Left ventricle myocardium inferior (tissue), 1 donor: ENCODE measurements at places on chromosomes 12 and 14.

GRCh38 chr14:69652942-69653684 lies 41.7 kb downstream of the SUSD6 start:
- no peak for DNase-seq

DNA sequence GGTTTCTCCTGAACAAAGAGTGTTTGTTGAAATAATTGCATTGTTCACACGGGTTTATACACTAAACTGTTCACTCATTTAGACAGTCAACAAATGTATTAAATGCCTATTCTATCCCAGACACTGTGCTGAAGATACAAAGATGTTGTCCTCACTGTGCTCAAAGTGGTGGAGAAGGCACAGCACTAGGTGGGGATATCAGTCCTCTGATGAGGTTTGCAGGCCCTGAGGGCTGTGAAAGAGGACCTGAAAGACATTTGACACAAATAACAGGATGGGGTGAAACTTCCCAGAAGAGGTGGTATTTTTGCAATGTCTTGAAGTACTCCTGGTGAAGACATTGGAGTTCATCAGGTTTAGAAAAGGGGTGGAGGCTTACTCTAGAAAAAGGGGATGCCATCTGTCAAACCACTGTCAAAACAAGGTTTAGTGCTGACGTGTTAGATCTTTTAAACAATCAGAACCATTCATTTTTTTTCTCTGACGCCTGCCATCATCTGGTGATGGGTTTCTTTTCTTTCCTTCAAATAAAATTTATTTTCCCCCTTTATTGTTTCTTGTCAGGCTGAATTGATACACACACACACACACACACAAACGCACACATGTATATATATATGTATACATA lies 69.5 kb downstream of the ACSS3 start:
- DNase-seq = no peak

GRCh38 chr12:65881965-65882413 lies 57.7 kb downstream of the HMGA2 start:
- peak; percentile 83 for DNase-seq

GRCh38 chr14:103516426-103517173 lies 6.0 kb downstream of the CKB start:
- peak; percentile 7 for DNase-seq

GRCh38 chr12:104555648-104556047 lies 98.9 kb downstream of the CHST11 start:
- DNase-seq = no peak

DNA sequence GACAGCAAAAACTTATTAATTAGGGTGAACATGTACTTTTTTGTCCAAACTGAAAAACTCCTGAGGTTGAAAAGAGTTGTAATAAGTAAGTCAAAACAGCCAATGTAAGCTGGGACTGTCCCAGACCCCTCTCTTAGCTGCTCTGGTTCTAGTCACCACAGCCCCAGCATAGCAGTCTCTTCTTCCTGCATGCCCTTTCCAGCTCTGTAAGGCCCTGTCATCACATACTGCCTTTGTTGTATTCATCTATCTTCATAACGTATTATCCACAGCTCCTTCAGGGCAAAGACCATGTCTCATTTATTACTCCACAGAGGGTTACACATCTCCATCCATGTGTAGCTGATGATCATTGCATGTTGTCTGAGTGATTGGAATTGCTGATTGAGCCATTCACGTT lies 56.5 kb downstream of the UTP20 start:
- DNase-seq = no peak

- no peak for DNase-seq
Observed at GRCh38 chr12:3947781-3948180, 74.6 kb upstream of the PARP11 start.

DNA sequence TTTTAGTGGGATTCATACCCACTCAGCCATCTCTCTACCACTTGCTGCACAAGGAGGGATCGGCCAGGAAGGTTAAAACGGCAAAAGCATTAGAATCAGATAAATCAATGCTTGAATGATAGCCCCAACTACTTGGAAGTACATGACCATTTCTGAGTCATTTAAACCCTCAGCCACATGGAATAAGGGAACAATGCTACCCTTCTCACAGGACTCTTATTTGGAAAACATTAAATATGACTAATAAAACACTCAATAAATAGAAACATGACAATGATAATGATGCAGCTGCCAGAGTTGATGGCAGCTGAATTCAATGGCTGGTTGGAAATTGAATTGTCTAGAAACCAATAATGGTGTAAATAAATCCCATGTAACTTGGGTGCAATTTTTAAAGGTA lies 165.4 kb downstream of the FLRT2 start:
- no peak for DNase-seq

- DNase-seq = no peak
Observed at GRCh38 chr12:2449586-2449985, 345.2 kb upstream of the FKBP4 start.

GRCh38 chr14:92902726-92903125 lies 20.2 kb upstream of the CHGA start:
- DNase-seq = no peak

DNA sequence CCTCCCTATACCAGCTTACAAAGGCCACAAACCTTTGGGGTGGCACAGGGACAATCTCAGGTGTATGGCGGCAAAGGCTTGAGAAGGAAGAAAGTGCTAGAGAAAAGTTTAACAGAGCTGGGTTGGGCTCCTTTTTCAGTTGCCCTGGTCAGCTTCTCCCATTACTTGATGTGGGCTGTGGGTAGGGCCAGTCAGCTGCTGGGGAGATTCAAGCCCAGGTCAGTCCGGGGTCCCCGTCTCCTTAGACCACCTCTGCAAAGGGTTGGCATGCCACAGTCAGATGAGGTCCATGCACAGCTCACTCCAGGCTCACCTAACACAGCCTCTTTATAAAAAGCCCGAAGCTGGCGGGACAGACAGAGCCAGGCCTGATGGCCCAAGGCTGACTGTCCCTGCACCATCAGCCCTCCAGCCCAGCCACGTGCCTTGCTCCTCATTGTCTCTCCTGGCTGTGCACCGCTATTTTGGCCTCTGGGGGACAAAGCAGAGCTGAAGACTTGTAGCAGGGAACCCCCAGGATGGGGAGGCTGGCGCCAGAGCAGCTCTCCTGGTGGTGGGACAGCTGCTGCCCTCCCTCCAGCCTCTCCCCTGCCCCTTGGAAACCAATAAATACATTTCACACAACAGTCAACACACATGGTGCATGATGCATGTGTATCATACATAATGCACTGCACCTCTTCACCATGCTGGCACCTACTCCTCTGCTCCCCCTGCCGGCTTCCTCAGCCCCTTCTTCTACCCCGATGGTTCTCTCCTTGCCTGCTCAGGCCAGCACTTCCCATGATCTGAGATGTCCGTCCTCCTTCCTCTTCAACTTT lies 61.7 kb upstream of the DDX11 start:
- DNase-seq = no peak

DNA sequence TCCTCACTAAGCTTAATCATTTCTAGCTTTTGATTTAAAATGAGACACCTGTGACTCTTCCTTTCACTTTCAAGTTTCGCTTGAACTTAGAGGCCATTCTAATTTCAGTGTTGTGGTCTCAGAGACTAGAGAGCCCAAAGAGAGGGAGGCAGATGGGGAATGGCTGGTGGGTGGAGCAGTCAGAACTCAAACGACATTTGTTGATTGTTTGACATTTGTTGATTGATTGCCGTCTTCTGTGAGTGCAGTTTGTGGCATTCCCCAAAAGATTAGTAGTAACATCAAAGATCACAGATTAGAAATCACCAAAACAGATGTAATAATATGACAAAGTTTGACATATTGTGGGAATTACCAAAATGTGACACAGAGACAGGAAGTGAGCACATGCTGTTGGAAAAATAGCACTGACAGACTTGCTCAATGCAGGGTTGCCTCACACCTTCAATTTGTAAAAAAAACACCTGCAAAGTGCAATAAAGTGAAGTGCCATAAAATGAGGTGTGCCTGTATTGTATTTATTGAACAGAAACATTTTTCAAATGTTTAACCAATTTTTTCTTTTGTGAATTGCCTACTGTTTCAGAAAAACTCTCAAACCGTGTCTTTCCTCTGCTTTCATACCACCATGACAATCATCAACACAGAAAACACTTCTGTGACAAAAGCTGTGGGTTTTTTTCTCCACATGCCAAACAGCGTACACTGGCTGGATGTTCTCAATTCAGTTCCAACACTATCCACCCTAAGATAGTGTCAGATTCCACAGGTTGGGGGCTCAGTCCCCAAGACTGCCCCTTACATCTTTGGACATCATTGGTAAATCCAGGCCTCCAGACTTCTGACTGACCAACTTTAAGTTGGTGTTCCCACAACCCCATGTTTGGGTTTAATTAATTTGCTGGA lies 376.3 kb upstream of the RGS6 start:
- DNase-seq = no peak

DNA sequence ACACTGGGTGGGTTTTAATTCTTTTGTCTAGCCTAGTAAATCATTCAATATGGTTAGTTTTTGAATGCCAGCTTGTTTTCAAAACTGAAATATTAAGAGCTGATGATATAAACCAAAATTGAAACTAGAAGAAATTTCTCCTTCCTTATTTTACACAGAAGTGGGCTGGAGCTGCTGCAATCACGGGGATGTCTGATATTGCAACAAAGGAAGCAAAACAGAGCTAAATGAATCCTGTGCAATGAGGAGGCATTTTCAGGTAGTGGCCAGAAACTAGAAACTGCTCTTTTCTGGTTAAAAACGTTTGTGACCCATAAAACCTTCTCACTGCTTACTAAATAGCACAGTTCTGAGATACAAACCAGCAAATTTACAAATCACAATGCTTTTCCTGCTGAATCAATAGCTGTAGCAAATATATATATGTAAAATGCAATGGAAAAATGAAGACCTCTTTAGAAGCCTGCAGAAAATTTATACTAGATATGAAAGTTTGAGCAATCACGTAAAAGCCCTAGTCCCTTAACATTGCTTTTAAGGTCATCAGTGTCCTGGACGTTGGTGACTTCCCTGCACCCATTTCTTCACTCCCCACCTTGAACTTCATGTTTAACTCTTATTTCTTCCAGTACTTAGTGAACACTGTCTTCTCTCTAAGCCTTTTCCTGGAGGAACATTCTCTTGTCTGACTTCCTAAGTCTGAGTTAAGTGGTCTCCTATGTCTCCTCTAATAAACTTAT lies 15.9 kb upstream of the LRRK2 start:
- no peak for DNase-seq

- DNase-seq = no peak
Observed at GRCh38 chr14:106508216-106508615, 981.8 kb downstream of the TMEM121 start.

GRCh38 chr12:122947352-122947792 lies 18.9 kb downstream of the ABCB9 start:
- peak; percentile 49 for DNase-seq

DNA sequence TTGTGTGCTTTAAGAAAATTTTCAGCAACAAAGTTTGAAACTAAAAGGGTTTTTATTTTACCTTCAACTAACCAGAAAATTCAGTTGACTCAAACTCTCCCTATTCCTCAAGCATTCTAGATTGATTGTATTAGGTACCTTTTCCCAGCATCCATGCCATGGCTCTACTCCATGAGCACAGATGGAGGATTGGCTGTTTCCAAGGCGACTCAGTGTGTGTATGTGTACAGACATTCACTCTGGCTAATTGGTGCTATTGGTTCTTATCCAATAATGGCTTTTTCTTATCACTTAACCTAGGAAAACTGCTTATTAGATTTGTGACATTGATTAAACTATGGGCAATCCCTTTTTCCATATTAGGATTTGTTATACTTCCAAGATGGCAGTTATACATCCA lies 202.6 kb downstream of the ANO6 start:
- DNase-seq = no peak

DNA sequence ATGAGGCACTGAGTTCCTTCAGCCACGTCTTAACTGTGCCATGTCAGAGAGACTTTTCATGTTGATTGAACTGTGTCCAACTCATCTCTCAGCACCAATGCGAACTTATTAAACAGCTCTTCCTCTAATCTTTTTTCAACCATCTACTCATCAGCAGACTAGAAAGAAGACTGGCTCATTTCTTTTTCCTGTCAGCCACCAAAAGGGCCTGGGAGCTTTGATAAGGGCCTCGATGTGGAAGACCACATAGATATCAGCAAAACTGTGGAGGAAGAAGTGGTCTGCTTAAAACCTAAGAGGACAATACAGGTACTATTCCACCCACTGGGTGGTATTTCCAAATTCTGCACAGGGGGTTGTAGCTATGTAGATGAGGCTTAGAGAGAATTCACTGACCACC lies 3.6 kb upstream of the PLXNC1 start:
- no peak for DNase-seq
